ENCODE measurements at places on chromosomes 7 and 10. TPM values are rescaled to one million over a fixed set of nuclear protein-coding genes. Genes with fewer than 3 reads are reported as not detected.

PDE1C gene
- 3.0 TPM for total RNA-seq

PSD gene
- 6.3 TPM for total RNA-seq

GFRA1 gene
- 4.1 TPM for total RNA-seq

STEAP1B gene
- not detected for total RNA-seq

UTF1 gene
- not detected for total RNA-seq

TMEM130 gene
- not detected for total RNA-seq

NEUROG3 gene
- total RNA-seq = not detected

STMP1 gene
- 17.7 TPM for total RNA-seq

STAG3 gene
- 2.1 TPM for total RNA-seq

PSAP gene
- 588 TPM for total RNA-seq

TLX1 gene
- total RNA-seq = 3.2 TPM

GAD2 gene
- not detected for total RNA-seq

SEC61G gene
- 172 TPM for total RNA-seq

EBF3 gene
- 1.9 TPM for total RNA-seq

DNA sequence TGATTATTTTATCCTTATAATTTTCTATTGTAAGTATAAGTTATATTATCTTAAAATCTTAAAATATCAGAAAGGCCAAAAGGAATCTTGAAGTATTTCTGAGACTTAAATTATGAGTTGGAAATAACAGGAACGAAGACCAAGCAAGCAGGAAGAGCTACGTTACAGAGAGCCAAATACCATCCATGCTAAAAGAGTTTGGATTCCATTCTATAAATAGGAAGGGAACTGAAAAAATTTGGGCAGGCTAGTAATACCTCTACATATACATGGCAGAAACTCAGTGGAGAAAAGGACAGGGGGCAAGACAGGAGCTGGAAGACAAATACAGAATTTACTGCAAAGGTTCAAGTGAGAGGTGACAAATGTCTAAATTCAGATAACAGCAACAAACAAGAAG lies 16.7 kb downstream of the ITGB1 start:
- no peak overlapping the region for H3K4me3 ChIP-seq
- no peak for DNase-seq
- H3K27ac ChIP-seq = no peak overlapping the region
- no peaks in the 10 kb centered on the region for H3K27me3 ChIP-seq
- peaks cover 5% of the 10 kb centered on the region for H3K4me1 ChIP-seq

- H3K36me3 ChIP-seq = no peaks in the 10 kb centered on the region
- H3K27me3 ChIP-seq = no peaks in the 10 kb centered on the region
- H3K4me1 ChIP-seq = no peaks in the 10 kb centered on the region
- DNase-seq = peak; percentile 50
- H3K27ac ChIP-seq = peak overlapping the region; percentile 59
Observed at GRCh38 chr7:39733881-39734632, 110.7 kb downstream of the RALA start.

DNA sequence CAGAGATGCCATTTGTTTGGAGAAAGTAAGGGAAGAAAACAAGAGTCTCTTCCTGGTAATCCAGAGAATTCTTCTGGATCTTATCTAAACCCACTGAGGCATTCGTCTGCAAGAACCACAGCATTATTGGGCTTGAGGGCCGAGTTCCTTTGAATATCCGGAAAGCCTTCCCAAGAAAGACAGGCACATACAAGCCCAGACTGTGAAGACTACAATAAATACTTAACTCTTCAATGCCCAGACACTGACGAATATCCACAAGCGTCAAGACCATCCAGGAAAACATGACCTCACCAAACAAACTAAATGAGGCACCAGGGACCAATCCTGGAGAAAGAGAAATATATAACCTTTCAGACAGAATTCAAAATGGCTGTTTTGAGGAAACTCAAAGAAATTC lies 99.0 kb downstream of the RNF32 start:
- H3K4me1 ChIP-seq = no peaks in the 10 kb centered on the region
- no peak overlapping the region for H3K4me3 ChIP-seq
- no peaks in the 10 kb centered on the region for H3K27me3 ChIP-seq
- no peak overlapping the region for H3K27ac ChIP-seq
- no peaks in the 10 kb centered on the region for H3K36me3 ChIP-seq
- DNase-seq = no peak

DNA sequence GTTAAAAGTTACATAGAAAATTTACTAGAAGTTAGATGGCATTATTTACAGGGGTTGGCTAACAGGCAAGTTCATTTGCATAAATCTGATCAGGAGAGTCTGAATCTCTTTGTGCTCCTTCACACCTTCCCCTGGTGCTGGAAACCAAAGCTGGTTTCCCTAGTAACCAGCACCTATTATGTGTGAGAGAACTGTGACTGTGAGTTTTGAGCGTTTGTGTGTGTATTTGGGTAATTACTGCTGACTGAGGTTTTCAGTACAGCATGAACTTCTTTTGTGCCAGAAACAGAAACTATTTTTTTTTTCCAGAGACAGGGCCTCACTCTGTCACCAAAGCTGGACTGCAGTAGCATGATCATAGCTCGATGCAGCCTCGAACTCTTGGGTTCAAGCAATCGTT lies 10.3 kb upstream of the IFIT1B start:
- peak overlapping the region; percentile 21 for H3K27ac ChIP-seq
- no peaks in the 10 kb centered on the region for H3K36me3 ChIP-seq
- peaks cover 16% of the 10 kb centered on the region for H3K4me1 ChIP-seq
- no peaks in the 10 kb centered on the region for H3K27me3 ChIP-seq
- DNase-seq = no peak

- no peaks in the 10 kb centered on the region for H3K36me3 ChIP-seq
- no peak overlapping the region for H3K4me3 ChIP-seq
- DNase-seq = no peak
- H3K4me1 ChIP-seq = no peaks in the 10 kb centered on the region
- H3K27ac ChIP-seq = no peak overlapping the region
Observed at GRCh38 chr7:33842150-33842549, 63.2 kb upstream of the BMPER start.

DNA sequence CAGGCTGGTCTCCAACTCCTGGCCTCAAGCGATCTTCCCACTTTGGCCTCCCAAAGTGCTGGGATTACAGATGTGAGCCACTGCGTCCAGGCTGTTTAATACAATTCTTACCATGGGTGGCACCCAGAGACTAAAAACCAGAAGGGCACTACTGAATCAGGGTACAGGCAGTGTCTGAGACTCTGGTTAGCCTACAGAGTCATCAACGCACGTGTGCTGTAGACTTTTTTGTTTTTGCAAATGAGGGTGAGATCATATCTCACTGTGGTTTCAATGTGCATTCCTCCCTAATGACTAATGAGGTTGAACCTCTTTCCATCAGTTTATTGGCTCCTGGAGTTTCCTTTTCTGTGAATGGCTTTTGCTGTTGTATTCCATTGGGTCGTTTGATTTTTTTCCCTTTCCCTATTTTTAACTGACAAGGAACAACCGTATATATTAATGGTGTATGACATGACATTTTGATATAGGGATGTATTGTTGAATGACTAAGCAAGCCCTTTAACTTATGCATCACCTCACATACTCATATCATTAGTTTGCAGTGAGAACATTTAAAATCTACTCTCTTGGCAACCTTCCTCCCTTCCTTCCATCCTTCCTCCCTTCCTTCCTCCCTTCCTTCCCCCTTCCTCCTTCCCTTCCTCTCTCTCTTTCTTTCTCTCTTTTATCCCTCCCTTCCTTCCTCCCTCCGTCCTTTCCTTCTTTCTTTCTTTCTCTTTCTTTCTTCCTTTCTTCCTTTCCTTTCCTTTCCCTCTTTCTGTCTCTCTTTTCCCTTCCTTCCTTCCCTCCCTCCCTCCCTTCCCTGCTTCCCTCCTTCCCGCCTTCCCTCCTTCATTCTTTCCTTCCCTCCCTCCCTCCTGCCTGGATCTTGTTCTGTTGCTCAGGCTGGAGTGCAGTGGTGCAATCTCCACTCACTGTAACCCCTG lies 9.3 kb upstream of the TMEM270 start:
- no peaks in the 10 kb centered on the region for H3K27me3 ChIP-seq
- no peak overlapping the region for H3K27ac ChIP-seq
- no peaks in the 10 kb centered on the region for H3K36me3 ChIP-seq
- no peak for DNase-seq
- no peaks in the 10 kb centered on the region for H3K4me1 ChIP-seq
- H3K4me3 ChIP-seq = no peak overlapping the region

DNA sequence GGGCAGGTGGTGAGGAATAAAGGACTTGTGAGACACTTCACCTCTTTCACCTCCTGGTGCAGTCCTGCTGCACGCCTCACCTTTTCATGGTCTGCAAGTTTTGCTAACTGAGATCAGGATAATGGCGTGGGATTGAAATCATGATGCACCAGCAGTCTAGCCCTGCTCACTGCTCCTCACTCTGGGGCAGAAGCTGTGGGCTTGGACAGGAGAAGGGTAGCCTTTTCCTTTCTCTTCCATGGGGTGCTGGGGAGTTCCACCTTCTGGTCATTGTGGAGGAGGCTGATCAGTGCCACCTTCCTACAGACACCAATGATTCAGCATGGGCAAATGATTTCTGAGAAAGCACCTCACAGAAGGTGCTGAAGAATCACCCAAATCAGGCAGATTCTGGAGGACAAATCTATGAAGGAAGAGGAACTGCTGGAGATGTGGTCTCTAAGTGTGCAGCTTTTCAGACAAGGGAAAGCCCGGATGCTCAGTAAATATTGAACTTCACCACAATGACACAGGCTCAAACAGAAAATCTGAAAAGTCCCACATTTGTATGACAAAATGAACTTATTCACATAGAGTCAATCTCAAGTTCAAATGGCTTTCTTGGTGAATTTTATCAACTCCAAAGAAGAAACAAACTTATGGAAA lies 19.7 kb downstream of the MBL2 start:
- no peak overlapping the region for H3K4me3 ChIP-seq
- no peak for DNase-seq
- no peaks in the 10 kb centered on the region for H3K27me3 ChIP-seq

DNA sequence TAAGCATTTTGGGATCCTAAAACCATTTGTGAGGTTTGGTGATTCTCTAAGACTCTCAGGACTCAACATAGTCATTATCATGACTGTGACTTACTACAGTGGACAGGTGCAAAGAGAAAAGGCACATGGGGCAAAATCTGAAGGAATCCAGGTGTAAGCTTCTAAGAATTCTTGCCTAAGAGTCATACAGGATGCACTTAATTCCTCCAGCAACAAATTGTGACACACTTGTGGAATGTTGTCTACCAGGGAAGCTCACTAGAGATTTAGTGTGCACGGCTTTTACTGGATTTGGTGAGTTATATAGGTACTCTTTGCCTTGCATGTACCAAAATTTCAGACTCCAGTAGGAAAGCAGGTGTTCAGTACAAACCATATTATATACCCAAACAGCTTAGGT lies 47.9 kb downstream of the WAC start:
- H3K4me3 ChIP-seq = no peak overlapping the region
- no peaks in the 10 kb centered on the region for H3K27me3 ChIP-seq
- H3K4me1 ChIP-seq = no peaks in the 10 kb centered on the region

DNA sequence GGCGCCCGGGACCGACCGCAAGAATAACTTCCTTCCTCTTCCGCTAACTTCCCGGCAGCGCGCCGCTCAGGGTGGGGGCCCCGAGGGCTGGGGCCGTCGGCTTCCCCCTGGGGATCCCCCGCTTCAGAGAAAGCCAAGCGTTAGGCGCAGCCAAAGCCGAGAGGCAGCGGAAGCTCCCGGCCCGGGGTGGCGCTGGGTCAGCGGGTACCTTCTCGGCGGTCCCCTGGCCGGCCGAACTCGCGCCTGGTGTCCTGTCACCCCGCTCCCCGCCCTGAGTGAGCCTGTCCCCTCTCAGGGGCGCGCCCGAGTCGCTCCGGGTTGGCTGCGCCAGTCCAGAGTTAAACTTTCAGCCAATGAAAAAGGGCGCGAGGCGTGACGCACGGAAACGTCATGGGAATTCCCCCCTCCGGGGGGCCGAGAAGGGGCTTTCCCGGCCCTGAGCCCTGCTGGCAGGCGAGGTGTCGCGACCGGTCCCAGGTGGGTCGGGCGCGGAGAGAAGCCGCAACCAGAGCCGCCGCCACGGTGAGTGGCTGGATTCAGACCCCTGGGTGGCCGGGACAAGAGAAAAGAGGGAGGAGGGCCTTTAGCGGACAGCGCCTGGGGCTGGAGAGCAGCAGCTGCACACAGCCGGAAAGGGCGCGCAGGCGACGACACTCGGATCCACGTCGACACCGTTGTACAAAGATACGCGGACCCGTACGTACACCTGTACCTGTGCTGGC lies 1.3 kb upstream of the NFKB2 start:
- no peaks in the 10 kb centered on the region for H3K27me3 ChIP-seq
- DNase-seq = peak; percentile 95
- H3K27ac ChIP-seq = peak overlapping the region; percentile 97

- DNase-seq = no peak
- no peaks in the 10 kb centered on the region for H3K27me3 ChIP-seq
- H3K4me3 ChIP-seq = no peak overlapping the region
- H3K36me3 ChIP-seq = no peaks in the 10 kb centered on the region
- no peak overlapping the region for H3K27ac ChIP-seq
Observed at GRCh38 chr10:10460451-10460850, 557.2 kb upstream of the CELF2 start.

DNA sequence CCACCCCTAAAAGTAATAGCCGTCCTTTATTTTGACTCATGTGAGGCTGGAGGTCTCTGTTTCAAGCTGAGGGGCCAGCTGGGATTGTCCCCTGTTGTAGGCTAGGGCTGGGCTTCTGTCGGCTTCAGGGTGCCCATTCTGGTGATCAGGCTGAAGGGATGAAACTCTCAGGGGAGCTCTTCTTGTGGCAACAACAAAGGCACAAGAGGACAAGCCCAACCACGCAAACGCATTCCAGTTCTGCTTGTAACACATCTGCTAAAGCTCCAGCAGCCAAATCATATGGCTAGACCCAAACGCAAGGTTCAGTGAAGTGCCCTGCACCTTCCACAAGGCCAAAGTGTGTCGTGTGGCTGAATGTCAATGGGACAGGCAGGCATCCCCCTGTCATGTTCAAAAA lies 405.7 kb downstream of the INHBA start:
- no peaks in the 10 kb centered on the region for H3K36me3 ChIP-seq
- H3K27ac ChIP-seq = no peak overlapping the region

- no peaks in the 10 kb centered on the region for H3K4me1 ChIP-seq
- H3K27ac ChIP-seq = no peak overlapping the region
- H3K27me3 ChIP-seq = no peaks in the 10 kb centered on the region
- no peak for DNase-seq
Observed at GRCh38 chr7:41628901-41629300, 74.0 kb downstream of the INHBA start.

- no peak overlapping the region for H3K27ac ChIP-seq
- no peaks in the 10 kb centered on the region for H3K27me3 ChIP-seq
- DNase-seq = no peak
- H3K4me3 ChIP-seq = no peak overlapping the region
Observed at GRCh38 chr10:100153239-100153825, 32.5 kb downstream of the ERLIN1 start.

GRCh38 chr10:109726473-109726872 lies 196.8 kb downstream of the XPNPEP1 start:
- DNase-seq = no peak
- H3K27ac ChIP-seq = no peak overlapping the region
- no peaks in the 10 kb centered on the region for H3K4me1 ChIP-seq
- no peaks in the 10 kb centered on the region for H3K27me3 ChIP-seq
- H3K4me3 ChIP-seq = no peak overlapping the region
- no peaks in the 10 kb centered on the region for H3K36me3 ChIP-seq

Measured in Peyer's patch (tissue), 4 donors.